ENCODE measurements at places on chromosomes 12 and 14.

DNA sequence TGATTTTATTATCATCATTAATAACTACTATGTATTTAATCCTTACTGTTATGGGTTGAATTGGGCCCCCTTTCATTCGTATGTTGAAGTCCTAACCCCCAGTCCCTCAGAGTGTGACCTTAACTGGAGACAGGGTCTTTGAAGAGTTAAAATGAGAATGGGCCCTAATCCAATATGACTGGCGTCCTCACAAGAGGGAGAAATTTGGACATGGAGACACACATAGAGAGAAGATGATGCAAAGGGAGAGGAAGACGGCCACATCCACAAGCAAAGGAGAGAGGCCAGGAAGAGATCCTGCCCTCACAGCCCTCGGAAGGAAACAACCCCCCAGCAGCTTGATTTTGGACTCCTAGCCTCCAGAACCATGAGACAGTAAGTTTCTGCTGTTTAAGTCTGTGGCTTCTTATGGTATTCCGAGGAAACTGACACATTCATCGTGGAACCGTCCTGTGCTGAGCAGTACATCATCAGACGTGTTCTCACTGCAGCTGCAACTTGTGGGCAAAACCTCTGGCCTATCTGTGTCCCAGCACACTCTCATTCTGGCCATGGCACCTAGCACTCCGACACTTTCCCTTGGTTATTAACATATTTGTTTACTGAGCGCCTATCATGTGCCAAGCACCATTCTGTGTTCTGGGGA is 127.6 kb downstream of the SLC38A6 start:
- H3K27me3 ChIP-seq = peaks cover 15% of the 10 kb centered on the region
- no peak overlapping the region for H3K4me3 ChIP-seq

DNA sequence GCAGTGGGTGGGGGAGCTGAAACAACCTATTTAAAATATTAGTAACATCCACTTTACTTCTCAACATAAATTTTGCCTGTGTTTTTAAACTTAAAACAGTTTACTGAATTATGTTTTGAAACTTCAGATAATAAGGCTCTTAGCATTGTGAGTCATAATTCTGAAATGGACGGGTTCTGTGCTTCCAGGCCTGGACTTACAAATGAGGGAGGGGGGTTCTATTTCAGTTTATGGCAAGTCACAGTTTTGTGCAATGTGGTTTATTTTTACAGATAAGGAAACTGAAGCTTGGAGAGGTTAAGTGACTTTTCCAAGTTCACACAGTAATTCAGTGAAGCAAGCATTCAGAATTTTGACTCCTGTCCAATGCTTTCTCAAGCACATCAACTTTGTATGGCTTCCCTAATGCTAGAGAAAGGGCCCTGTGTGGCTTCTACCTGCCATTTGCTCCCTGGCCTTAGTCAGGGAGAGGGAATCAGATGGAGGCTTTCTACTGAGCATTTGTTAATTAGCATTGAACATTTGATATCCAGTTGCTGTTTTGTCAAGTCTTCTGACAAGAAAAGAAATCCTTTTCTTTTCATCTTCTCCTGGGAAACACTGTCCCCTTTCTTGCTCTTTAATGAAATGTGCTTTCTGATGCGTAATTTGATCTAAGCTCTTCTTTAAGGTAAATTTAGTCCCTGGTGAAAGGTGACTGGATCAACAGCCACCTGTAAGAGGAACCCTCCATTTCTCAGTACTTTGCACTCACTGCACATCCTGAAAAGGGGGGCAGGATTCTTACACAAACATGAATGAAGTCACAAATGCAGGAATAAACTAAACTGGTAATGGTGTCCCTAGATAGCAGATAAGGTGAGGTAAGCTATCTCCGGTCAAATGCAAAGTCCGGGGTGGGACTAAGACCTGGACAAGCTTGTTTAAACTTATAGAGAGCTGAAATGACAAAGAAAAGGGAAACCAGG is 2.5 kb upstream of the SALL2 start:
- peaks cover 32% of the 10 kb centered on the region for H3K27me3 ChIP-seq
- no peaks in the 10 kb centered on the region for H3K36me3 ChIP-seq
- peaks cover 23% of the 10 kb centered on the region for H3K4me1 ChIP-seq
- H3K27ac ChIP-seq = no peak overlapping the region
- no peak overlapping the region for H3K4me3 ChIP-seq

GRCh38 chr12:58583529-58583928 is 336.8 kb downstream of the LRIG3 start:
- no peak overlapping the region for H3K27ac ChIP-seq
- H3K4me3 ChIP-seq = no peak overlapping the region
- H3K4me1 ChIP-seq = no peaks in the 10 kb centered on the region
- no peaks in the 10 kb centered on the region for H3K27me3 ChIP-seq
- no peaks in the 10 kb centered on the region for H3K36me3 ChIP-seq

DNA sequence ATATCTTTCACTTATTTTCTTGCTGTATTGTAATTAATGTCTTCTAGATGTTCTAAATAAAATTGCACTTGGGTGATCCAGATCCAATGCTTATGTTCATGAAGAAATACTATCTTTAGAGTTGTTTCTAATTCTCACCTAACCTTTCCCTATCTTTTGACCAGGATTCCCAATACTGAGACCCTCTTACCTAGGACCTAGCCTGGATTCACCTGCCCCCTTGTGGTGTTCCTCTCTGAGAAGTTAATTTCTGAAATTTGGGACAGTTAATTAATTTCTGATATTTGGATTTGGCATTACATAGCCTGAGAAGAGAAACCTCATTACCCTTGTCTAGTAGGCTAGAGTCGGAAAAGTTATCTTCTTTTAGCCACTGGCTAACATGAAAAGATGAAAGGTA is 29.5 kb downstream of the FOXA1 start:
- no peak overlapping the region for H3K27ac ChIP-seq
- DNase-seq = no peak
- H3K4me3 ChIP-seq = no peak overlapping the region
- no peaks in the 10 kb centered on the region for H3K27me3 ChIP-seq

- no peaks in the 10 kb centered on the region for H3K4me1 ChIP-seq
- H3K4me3 ChIP-seq = no peak overlapping the region
- H3K36me3 ChIP-seq = no peaks in the 10 kb centered on the region
Measured at GRCh38 chr12:39116861-39117260, 211.5 kb upstream of the CPNE8 start.

Measured in activated naive CD4-positive, alpha-beta T cell treated with anti-CD3 and anti-CD28 coated beads, Interleukin-2, amount 10 ng/mL, durations not matched to agents 7 days and 5 days (primary cell).